GM18507 (cell line): ENCODE measurements at places on chromosomes 13 and 19.

DNA sequence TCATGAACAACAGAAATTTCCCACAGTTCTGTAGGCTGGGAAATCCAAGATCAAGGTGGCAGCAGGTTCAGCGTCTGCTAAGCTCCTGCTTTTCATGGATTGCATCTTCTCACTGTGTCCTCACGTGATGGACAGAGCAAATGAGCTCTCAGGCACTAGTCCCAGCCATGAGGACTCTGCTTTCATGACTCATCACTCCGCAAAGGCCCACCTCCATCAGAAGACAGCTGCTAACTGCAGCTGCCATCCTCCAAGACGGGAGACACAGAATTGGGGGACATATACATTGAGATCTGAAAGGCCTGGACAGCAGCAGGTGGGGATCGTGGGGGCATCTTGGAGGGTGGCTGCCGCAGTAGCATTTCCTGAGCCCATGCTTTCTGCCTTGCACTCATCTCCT is 44.4 kb upstream of the SPATA13 start:
- DNase-seq = no peak

DNA sequence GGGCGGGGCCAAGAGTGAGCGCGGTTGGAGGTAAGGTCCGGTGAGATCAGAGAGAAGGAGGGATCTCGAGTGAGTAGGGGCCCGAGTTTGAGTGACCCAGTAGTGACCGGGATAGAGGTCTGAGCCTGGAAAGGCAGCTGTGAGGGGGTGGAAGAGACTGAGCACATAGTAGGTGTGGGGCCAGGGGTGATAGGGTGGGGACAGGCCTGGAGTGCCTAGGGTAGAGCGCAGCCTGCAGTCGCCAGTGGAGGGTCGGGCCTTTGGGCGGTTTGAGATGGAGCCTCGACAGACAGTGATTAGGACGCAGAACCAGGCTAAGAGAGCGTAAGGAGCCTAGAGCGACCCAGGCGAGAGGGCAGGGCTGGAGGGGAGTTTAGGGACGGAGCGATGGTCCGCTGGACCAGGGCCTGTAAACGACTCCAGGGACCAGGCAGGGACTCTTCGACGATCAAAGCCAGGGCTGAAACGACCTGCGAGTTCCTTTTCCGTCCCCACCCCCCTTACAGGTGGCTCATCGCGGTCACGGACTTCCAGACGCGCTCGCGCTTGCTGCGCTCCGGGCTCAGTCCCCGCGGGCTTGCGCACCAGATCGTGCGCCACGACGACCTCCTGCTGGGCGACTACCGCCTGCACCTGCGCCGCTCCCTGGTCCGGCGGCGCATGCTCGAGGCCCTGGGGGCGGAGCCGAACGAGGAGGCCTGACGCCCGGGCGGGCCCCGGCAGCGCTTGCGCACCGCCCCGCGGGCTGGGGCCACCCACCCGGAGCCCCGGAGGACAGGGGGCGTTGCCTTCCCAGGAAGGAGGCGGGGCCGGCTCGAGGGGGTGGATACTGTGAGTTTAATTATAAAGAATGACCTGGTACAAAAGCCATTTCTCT is 9.4 kb downstream of the C19orf81 start:
- DNase-seq = no peak

DNA sequence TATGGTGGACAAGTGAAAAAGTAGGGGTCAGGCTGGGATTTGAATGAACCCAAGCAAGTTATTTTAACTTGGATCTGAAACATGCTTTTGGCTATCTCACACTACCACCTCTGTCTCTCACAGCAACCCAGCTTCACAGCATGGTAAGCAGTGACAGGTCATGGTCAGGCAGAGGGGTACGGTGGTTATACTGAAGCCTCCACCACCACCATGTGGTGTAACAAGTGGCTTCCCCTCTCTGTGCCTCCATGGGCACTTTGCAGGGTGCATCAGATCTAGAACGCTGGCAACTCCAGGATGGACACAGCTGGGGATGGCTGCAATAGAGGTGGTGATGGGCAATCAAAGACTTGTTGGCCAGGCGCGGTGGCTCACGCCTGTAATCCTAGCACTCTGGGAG is 739 bp upstream of the TMEM145 start:
- DNase-seq = no peak

DNA sequence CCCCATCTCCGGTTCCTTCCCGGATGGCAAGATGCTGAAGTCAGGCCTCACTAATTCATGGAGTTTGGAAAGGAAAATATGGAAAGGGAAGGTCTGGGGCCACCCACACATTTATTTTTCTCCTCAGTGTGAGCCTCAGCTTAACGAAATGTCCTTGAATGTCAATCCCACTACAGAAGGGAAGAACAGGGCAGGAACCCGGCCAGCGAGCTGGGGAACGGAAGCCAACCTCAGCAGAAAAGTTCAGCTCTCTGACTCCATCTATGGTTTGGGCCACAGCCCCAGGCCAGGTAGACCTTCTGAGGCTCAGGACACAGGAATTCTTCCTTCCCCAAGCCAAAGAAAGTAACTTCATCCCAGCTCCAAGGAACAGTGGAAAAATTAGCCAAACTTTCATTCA is 8.4 kb downstream of the C19orf12 start:
- DNase-seq = no peak

- no peak for DNase-seq
These were observed 126.7 kb downstream of the STARD13 start for GRCh38 chr13:33158816-33159215.
